ENCODE measurements at places on chromosomes 4 and X. TPM values are rescaled to one million over a fixed set of nuclear protein-coding genes. Genes with fewer than 3 reads are reported as not detected.

Gene SPON2
- 71.3 TPM for total RNA-seq

Gene PPP4R3C
- total RNA-seq: not detected

DNA sequence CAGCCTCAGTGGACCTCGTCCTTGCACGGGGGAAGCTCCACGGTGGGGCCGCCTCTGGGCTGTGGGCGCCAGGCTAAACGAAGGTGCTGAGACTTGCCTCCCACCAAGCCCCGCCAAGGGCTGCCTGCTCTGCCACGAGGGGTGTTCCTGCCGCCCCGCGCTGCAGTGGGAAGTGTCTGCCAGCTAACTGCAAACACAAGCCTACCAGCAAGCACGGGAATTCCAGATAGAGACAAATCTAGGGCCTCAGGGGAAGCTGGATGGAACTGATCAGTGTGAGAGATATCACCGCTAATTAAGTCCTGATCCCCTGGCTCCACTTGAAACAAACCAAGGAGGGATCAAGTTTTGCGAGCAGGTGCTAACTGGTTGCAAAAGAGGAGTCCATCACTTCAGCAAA lies 181.6 kb upstream of the LEF1 start:
- DNase-seq: no peak
- no peak overlapping the region for H3K4me3 ChIP-seq
- H3K4me1 ChIP-seq: no peaks in the 10 kb centered on the region
- H3K27ac ChIP-seq: no peak overlapping the region

GRCh38 chr4:14719053-14719452 lies 283.2 kb upstream of the CPEB2 start:
- H3K27me3 ChIP-seq: no peaks in the 10 kb centered on the region
- H3K36me3 ChIP-seq: no peaks in the 10 kb centered on the region
- no peaks in the 10 kb centered on the region for H3K4me1 ChIP-seq
- no peak overlapping the region for H3K27ac ChIP-seq

DNA sequence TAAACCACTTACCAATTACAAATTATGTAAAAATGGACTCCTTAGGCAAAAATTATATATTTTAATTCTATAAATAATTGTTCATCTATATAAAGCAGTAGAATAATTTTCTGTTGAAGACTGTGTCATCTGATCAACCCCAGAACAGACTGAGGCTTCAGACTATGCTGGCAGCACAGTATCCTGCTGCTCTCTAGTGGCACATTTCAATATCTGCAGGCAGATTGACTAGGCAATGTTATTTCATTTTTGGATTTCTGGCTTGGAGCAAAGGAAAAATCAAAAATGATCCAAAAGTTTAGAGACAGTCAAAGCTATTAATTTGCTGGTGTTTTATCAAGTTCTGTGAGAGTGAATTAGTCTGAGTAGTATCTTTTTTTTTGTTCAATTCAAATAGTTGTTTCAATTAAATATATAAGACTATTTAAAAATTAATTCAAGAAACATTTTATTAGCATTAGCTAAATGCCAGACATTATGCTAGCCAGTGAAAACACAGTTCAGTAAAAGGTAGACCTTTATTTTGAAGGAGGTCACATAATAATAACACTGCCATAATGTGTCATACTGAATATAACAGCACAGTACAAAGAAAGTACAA lies 21.3 kb upstream of the SULT1E1 start:
- peak; percentile 40 for DNase-seq
- H3K27me3 ChIP-seq: no peaks in the 10 kb centered on the region
- no peaks in the 10 kb centered on the region for H3K36me3 ChIP-seq
- no peak overlapping the region for H3K4me3 ChIP-seq

DNA sequence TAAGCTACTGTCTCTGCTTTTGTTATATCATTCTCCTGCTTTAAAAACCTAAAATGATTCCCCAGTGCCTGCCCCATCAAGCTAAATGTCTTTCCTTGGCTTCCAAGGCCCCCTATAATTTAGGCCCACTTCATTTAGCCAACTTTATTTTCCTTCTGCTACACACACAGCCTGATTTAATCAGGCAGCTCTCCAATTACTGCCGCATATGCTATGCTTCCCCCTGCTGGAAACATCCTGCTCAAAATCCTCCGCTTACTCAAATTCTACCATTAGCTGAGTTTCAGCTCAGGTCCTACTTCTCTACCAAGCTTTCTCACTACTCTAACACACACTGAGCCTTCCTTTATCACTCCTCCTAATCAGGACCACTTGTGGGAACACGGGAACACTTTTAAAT lies 17.0 kb downstream of the LAMP2 start:
- H3K36me3 ChIP-seq: no peaks in the 10 kb centered on the region
- no peak overlapping the region for H3K27ac ChIP-seq
- no peaks in the 10 kb centered on the region for H3K27me3 ChIP-seq
- H3K4me3 ChIP-seq: no peak overlapping the region
- H3K4me1 ChIP-seq: no peaks in the 10 kb centered on the region
- no peak for DNase-seq

Gene PTPN13
- 13.6 TPM for total RNA-seq

- H3K4me3 ChIP-seq: no peak overlapping the region
- no peaks in the 10 kb centered on the region for H3K36me3 ChIP-seq
- no peaks in the 10 kb centered on the region for H3K27me3 ChIP-seq
- H3K4me1 ChIP-seq: no peaks in the 10 kb centered on the region
Measured at GRCh38 chrX:129665916-129666644, 11.3 kb upstream of the APLN start.

GRCh38 chr4:68872643-68873502 lies 57.1 kb downstream of the UGT2B10 start:
- H3K27ac ChIP-seq: no peak overlapping the region
- no peaks in the 10 kb centered on the region for H3K27me3 ChIP-seq
- H3K36me3 ChIP-seq: no peaks in the 10 kb centered on the region
- H3K4me1 ChIP-seq: no peaks in the 10 kb centered on the region
- no peak overlapping the region for H3K4me3 ChIP-seq
- DNase-seq: no peak

GRCh38 chr4:151524610-151525009 lies 115.6 kb downstream of the FHIP1A start:
- no peak overlapping the region for H3K27ac ChIP-seq
- no peak for DNase-seq
- H3K4me1 ChIP-seq: no peaks in the 10 kb centered on the region
- no peaks in the 10 kb centered on the region for H3K27me3 ChIP-seq
- H3K4me3 ChIP-seq: no peak overlapping the region
- no peaks in the 10 kb centered on the region for H3K36me3 ChIP-seq

DNA sequence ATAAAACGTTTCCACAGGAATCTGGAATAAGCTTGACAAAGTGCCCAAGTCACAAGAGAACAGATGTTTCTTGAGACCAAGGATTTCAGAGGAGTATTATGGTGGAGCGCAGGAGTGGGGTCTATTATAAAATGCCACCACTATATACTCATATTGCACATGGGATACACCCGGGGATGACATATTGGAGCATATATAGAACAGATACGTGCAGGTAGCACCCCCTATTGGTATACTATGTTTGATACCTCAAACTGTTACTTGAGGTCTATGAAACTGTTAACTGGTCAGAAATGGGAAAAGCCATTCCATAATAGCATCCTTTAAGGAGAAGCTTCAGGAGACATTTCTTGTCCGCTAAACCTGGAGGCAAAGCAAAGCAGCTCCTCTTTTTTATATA lies 86.0 kb downstream of the PCYT1B start:
- H3K27me3 ChIP-seq: peaks cover 8% of the 10 kb centered on the region
- no peaks in the 10 kb centered on the region for H3K4me1 ChIP-seq
- no peak overlapping the region for H3K4me3 ChIP-seq
- no peaks in the 10 kb centered on the region for H3K36me3 ChIP-seq
- no peak for DNase-seq

Gene PRPS1
- total RNA-seq: 30.2 TPM

GRCh38 chr4:8478371-8478770 lies 37.8 kb downstream of the TRMT44 start:
- no peak for DNase-seq
- no peak overlapping the region for H3K27ac ChIP-seq
- H3K36me3 ChIP-seq: no peaks in the 10 kb centered on the region
- H3K4me1 ChIP-seq: peaks cover 3% of the 10 kb centered on the region
- H3K4me3 ChIP-seq: no peak overlapping the region

Gene KDR
- total RNA-seq: 40.1 TPM

Gene MAGEC2
- not detected for total RNA-seq

DNA sequence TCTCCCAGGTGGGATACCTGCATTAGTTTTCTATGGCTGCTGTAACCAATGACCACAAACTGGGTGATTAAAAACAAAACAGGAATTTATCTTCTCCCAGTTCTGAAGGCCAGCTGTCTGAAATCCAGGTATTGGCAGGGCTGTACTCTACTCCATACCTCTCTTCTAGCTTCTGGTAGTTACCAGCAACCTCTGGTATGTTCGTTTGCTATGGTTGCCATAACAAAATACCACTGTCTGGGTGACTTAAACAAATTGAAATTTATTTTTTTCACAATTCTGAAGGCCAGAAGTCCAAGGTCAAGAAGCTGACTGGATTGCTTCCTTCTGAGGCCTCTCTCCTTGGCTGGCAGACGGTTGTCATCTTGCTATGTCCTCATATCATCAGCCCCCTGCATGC lies 642.1 kb upstream of the TENM3 start:
- H3K27me3 ChIP-seq: no peaks in the 10 kb centered on the region
- no peak overlapping the region for H3K27ac ChIP-seq
- no peak for DNase-seq
- H3K4me3 ChIP-seq: no peak overlapping the region

DNA sequence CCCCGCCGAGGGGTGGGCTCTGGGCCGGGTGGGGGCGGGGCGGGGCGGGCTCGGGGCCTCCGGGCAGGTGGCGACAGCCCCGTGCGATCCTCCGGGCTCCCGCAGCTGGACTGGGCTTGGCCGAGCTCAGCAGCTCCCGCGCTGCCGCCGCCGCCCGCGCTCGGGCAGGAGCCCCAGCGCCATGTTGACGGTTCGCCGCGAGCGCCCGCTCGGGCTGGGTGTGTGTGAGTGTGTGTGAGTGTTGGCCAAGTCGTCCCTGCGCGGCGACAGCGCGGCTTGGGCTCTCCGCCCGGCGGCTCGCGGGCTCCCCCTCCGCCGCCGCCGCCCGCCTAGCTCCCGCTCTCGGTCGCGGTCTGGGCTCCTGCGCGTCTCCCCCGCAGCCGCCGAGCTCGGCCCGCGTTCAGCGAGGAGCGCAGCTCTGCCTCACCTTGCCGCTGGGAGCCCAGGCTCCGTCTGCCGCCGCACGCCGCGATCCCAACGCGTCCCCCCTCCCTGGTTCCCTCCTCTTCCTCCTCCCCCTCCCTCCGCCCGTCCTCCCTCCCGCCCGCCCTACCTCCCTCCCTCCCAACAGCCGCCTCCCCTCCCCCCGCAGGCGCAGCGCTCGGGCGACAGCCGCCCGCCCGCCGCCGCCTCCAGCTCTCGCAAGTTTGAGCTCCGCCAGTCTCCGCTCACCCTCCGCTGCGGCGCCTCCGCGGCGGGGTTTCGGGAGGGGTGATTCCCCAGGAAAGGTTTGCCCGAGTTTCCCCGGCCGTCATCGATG lies at the start of gene BCOR:
TSS of gene BCOR (minus strand) at position 455 of the 760 bp plus-strand sequence. CDS start 20,029 bp downstream, outside the sequence.
- peaks cover 27% of the 10 kb centered on the region for H3K27me3 ChIP-seq
- peak; percentile 88 for DNase-seq
- H3K4me1 ChIP-seq: peaks cover 11% of the 10 kb centered on the region
- H3K27ac ChIP-seq: peak within 1 kb of the TSS; percentile 64
- H3K36me3 ChIP-seq: no peaks in the 10 kb centered on the region
- peak within 1 kb of the TSS; percentile 72 for H3K4me3 ChIP-seq

Gene PDLIM3
- 5.2 TPM for total RNA-seq

Gene PHOX2B
- total RNA-seq: 2.9 TPM

Gene FMR1NB
- not detected for total RNA-seq

Gene BMPR1B
- 8.5 TPM for total RNA-seq

DNA sequence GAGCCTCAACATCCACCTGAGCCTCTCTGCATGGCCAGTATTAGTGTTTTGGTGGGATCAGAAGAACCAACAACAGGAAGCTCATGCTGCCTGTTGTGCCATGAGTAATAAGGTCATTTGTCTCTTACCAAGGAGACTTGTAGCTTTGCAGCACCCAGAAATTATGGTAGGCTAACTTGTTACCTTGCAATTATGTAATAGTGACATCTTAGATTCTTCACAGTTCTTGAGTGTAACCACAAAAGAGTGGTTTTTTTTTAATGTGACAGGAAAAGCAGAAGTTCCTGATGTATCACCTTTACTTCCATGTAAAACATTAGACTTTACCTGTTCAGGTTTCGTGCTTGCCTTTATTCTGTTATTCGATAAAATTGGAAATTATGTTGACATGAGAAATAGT lies 263.9 kb upstream of the CXXC4 start:
- no peaks in the 10 kb centered on the region for H3K36me3 ChIP-seq
- no peak overlapping the region for H3K4me3 ChIP-seq

DNA sequence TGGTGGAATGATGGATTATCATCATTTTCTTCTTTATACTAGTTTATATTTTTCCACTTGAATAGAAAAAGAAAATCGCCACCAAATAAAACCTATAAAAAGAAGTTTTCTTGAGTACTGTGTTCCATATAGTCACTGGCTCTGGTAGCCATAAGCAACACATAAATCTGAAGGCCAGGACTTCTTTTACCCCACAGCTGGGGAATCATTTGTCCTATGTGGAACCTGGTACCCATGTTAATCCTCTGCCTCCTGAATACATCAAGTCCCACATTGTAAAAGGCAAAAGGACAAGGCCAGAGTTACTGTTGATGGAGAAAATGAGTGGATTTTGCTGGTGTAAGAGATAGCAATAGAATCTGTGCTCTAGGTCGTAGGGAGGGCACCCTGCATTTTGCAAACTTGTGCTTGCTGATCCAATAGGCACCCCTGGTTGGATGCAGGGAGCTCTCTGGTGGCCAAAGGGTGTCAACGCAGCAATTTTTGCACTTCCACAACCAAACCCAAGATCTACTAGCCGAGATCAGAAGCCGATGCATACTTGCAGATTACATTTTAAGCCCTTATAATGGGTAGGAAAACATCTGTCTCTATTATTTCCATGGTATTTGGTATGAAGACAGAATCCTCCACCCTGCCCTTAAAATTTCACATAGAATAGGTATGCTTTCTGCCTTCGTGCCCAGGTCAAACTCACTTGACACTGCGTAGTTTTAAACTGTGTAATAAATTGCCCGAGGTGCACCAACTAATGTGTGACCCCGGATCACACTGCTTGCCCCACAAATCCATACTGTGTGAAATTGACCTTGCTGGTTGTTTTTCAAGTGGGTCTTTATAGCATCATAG lies 146.2 kb upstream of the SCML1 start:
- H3K27ac ChIP-seq: peak overlapping the region; percentile 66
- peak; percentile 72 for DNase-seq
- H3K4me3 ChIP-seq: no peak overlapping the region
- H3K27me3 ChIP-seq: no peaks in the 10 kb centered on the region

GRCh38 chrX:56783450-56783831 lies 54.4 kb downstream of the NBDY start:
- H3K36me3 ChIP-seq: no peaks in the 10 kb centered on the region
- DNase-seq: peak; percentile 82
- no peaks in the 10 kb centered on the region for H3K27me3 ChIP-seq
- H3K4me3 ChIP-seq: peak overlapping the region; percentile 36
- H3K4me1 ChIP-seq: no peaks in the 10 kb centered on the region

Gene FAM47E
- 3.0 TPM for total RNA-seq

GRCh38 chr4:166498546-166498945 lies 625.5 kb downstream of the TLL1 start:
- DNase-seq: no peak
- H3K27ac ChIP-seq: no peak overlapping the region
- H3K4me3 ChIP-seq: no peak overlapping the region
- H3K27me3 ChIP-seq: no peaks in the 10 kb centered on the region
- H3K36me3 ChIP-seq: no peaks in the 10 kb centered on the region

GRCh38 chr4:108107101-108107500 lies 61.6 kb downstream of the LEF1 start:
- no peak overlapping the region for H3K4me3 ChIP-seq
- no peaks in the 10 kb centered on the region for H3K27me3 ChIP-seq
- no peaks in the 10 kb centered on the region for H3K4me1 ChIP-seq
- DNase-seq: no peak
- H3K36me3 ChIP-seq: no peaks in the 10 kb centered on the region

Gene CSAG1
- not detected for total RNA-seq

Gene MTM1
- 26.9 TPM for total RNA-seq

All from adrenal gland (tissue), 19 donors.